ENCODE measurements at places on chromosomes 13 and 19.

GRCh38 chr13:110393761-110394160 is 86.7 kb downstream of the COL4A2 start:
- DNase-seq, result no peak

DNA sequence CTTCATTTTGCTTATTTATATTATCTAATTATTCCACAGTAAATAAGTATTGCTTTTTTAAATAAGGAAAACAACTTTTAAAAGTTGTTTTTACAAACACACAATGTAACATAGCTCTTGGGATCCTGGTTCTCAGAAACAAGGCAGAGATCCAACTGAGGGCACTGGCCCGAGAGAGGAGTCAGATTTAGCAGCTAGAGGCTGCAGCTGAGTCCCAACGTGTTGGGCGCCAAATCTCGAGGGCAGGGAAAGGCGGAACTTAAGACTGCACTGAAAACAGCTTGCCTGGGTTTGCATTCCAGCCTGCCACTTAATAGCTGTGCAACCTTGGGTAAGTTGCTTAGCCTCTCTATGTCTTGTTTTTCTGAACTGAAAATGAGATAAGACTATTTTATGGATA is 16.4 kb upstream of the WASF3 start:
- no peak for DNase-seq

GRCh38 chr19:49613374-49613773 is 22.4 kb downstream of the PRR12 start:
- DNase-seq, result no peak

GRCh38 chr19:54393381-54393780 is 21.9 kb upstream of the TTYH1 start:
- DNase-seq, result no peak

DNA sequence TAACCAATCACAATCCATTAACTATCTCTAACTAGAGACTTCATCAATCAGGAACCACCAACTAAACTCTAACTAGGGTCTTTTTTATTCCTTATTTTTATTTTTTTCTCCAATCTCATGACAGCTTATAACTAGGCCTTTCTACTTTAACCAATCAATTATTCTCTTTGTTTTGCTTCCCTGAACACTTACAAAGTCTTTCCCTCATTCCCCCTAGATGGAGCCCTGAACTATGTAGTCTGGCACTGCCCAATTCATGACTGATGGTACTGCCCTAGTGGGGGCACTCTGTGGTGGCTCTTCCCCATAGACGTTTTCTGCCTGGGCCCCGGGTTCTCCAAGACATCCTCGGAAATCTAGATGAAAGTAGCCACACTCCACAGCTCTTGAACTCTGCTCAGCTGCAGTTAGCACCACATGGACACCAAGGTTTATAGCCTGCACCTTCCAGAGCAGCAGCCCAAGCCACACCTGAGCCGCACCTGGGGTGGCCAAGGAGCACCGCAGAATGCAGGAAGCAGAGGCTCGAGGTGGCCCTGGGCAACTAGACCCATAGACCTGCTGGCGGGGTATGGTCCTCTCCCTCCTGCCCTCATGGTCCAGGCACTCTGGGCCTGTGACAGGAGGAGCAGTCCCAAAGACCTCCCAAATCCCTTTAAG is 6.6 kb downstream of the ATP7B start:
- DNase-seq, result no peak

DNA sequence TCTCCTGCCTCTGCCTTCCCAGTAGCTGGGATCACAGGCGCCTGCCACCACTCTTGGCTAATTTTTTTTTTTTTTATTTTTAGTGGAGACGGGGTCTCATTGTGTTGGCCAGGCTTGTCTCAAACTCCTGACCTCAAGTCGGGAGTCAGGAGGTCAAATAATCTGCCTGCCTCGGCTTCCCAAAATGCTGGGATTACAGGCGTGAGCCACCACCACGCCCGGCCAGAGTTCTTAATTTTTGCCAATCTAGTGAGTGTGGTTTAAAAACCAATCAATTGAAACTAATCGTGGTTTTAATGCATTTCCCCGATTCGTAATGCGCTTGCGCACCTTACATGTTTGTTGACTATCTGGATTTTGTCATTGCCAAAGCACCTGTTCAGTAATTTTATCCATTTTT is 37.0 kb downstream of the SKA3 start:
- no peak for DNase-seq

DNA sequence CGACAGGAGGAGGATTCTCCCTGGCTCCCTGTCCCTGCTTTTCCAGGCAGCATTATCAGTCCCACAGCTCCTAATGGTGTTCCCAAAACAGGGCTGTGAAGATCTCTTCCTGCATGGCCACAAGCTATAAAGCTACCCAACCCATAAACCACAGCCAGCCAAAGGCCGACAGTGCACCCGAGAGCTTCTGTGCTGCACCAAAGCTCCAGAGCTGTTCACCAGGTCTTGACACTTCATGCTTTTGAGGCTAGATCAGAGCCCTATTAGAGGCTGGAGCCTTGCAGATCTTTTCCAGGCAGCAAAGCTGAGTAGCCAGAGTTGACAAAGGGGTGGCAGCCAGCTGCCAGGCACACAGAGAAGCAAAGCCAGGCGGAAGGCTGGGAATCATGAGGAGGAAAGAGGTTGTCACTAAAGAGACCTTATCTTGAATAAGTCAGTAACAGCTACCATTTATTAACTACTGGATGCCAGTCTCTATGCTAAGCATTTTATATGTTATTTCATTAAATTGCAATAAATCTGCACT is 180.4 kb downstream of the KATNAL1 start:
- no peak for DNase-seq

DNA sequence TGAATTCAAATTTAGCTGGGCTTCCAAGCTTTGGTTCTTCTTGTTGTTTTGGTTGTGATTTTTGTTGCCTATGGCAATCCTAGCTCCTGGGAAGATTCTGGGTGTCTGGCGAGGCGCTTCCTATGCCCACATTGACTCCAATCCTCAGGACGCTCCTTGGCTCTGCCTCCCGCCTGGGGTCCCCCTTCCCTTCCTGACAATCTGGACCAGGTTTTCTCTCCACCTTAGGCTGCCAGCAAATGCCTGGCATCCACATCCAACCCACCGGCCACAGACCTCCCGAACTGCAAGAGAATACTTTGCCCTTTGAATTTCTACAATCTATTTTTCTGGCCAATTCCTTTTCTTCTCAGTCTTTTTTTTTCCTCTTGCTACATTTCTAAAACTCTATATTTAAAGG is 186.9 kb upstream of the UBL3 start:
- no peak for DNase-seq

DNA sequence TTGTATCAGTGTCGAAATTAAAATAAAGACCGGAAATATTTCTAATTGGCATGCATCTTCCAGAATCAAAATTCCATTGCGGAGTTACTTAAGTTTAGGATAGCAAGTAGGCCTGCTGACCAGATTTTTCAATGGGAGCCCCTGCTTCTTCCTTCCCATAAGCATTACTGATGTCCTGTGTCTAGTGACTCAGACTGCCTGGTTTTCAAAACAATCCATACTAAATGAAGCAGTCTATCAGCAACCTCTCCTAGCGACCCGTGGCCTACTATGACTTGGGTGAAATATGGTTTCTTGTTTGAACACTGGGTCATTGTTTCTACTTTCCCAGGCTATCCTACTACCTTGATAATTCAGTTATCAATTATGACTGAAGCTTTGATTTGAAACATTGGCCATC is 571.6 kb downstream of the TBC1D4 start:
- DNase-seq, result no peak

DNA sequence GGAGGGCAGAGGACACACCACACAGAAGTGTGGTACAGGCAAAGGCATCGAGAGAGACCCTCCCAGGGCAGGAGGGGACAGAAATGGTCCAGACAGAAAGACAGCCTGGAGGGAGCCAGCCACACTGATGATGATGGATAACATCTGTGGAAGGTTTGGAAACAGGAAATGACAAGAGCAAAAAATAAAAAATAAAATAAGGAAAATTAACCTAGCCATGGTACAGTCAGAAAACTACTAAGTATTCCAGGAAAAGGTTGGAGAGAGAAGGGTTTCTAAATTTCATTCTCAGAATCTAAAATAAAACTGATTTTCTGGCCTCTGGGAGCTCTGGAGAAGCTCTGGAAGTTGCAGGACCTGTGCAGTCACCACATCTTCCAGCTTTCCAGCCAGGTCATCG is 115.2 kb upstream of the VSTM2B start:
- DNase-seq, result no peak

- peak; percentile 56 for DNase-seq
These were observed 12.1 kb upstream of the PSMD8 start for GRCh38 chr19:38362076-38362945.

- no peak for DNase-seq
These were observed 38.1 kb downstream of the ZFP14 start for GRCh38 chr19:36340786-36341372.

- no peak for DNase-seq
These were observed 13.1 kb upstream of the MZF1 start for GRCh38 chr19:58586133-58586765.

DNA sequence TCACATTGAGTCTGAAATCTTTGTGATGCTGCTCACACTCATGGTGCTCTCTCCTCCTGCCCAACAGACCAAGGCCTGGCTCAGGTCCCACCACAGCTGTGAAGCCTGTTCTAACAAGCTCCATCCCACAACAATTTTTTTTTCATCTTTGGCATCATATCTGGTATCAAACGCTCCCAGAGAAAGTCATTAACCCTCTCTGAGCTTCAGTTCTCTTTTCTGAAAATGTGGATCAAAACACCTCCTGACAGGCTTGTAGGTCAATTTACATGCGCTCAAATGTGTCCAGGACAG is 224.4 kb downstream of the LACC1 start:
- no peak for DNase-seq

GRCh38 chr13:38713046-38713445 is 26.2 kb downstream of the FREM2 start:
- no peak for DNase-seq

GRCh38 chr13:47211106-47211505 is 314.3 kb upstream of the HTR2A start:
- no peak for DNase-seq

- no peak for DNase-seq
These were observed 14.3 kb downstream of the PTH2 start for GRCh38 chr19:49408816-49409440.

DNA sequence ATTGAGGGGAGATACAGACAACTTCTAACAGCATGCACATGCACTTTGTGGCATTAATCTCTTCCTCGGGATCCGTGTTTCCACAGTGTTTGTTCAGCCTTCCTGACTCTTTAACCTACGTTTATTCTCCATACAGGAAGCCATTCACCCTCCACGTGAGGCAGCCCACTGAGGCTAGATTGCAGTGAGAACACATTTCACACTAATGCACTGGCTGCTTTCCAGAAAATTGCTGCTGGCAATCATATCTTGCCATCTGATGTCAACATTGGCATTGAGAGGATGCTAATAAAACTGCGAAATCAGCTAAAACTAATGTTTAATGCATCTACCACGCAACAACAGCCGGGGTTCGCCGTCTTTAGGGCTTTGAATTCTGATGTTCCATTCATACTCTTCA is 30.0 kb downstream of the DCLK1 start:
- no peak for DNase-seq

DNA sequence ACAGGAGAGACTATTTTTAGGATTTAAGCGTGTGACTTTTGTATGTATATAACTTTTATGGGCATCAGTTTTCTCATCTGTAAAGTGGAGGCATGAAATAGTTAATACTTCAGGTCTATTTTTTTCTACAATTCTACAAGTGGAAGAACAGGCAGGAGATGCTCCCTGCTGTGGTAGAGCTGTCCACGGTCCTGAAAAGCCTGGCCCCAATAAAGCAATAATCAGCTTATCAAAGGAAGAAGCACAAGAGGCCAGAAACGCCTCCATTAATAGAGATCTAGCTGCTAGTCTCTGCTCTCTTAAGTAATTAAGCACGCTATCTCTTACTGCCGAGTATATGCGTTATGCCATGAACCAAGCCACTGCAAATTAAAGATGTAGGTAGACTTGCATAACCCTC is 28.0 kb upstream of the WASF3 start:
- DNase-seq, result no peak

DNA sequence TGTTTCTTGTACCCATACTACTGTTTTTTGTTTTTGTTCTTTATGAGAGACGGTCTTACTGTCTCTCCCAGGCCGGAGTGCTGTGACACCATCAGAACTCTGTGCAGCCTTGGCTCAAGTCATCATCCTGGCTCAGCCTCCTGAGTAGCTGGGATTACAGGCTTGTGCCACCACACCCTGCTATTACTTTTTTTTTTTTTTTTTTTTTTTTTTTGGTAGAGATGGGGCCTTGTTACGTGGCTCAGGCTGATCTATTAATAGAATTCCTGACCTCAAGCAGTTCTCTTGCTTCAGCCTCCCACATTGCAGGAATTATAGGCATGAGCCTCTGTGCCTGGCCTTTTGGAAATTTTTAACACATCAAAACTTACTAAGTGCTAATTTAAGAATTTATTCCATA is 2.9 kb upstream of the ZNF304 start:
- no peak for DNase-seq

All from NCI-H1436 treated with DMSO at 0.1 percent for 48 hours (cell line).